Neuronal stem cell (in vitro differentiated cells): ENCODE measurements at places on chromosomes 3 and 15.

DNA sequence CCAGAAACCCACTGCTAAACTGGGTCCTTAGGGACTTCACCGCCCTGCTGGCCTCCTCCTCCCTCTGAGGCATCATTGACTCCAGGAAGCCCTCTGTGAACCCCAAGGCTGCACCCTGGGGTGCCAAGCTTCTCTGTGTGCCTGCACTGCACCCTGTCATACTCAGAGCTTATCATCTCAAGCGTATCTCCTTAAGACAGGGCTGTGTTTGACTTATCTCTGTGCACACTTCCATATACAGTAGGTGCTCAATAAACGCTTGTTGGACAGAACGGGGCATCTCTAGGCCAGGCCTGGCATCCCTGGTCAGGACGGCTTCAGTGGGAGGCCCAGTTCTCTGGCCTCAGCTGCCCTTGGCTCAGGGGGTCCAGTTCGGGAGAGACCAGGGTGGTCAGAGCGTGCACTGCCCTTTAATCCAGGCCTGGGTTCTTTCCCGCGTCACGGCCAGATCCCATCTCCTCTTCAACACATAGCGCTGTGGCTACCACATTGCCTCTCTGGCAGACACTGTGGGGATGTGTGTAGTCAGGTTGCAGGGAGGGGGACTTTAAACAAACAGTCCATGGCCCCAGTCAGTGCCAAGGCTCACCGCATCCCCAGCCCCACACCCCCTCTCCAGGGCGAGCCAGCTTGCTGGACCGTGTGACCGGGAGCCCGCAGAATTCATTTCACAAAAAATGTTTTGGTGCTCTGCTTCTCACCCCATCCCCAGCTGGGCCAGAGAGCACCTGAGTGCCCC, 33.4 kb downstream of the MAGEF1 start:
- DNase-seq = no peak

DNA sequence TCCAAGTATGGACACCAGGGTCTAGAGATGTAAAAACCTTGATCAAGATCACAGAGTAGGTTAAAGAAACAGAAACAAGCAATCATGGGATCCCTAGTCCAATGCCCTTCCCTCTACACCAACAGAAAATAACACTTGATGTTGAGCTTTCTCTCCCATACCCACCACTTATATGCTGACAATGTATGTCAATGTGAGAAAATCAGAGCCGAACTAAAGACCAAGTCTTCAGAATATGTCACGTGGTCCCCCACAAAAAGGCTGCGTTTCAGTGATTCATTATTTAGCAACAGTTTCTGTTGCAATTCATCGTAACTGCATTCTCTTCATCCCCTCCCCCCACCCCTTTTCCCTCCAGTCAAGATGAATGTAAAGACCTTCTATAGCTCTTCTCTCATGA, 278.9 kb upstream of the STT3B start:
- no peak for DNase-seq

GRCh38 chr3:122615303-122615702, 37.9 kb downstream of the PARP15 start:
- no peak for DNase-seq

GRCh38 chr15:35522061-35522460, 23.9 kb downstream of the DPH6 start:
- no peak for DNase-seq

DNA sequence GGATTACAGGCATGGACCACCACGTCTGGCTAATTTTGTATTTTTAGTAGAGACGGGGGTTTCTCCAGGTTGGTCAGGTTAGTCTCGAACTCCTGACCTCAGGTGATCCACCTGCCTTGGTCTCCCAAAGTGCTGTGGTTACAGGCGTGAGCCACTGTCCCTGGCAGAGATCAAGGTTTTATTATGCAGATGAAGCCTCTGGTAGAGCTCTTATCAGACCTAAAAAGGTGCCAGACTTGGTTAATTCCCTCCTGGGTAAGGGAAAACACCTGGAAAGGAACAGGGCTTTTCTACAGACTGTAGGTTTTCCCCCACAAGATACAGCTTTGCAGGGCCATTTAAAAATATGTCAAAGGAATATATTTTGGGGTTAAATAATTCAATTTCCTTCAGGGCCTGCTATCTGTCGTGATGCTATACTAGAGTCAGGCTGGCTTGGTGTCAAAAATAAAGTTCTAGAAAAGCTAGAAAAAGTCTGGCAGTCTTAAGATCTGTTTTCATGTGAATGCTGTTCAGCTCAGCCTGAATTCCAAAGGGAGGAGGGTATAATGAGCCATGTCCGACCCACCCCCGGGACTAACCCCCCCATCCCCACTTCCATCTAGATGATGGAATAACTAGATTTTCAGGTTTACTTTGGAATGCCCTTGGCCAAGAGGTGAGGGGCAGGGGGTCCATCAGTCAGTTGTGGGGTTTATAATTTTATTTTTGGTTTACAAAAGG, 1.9 kb upstream of the BLOC1S6 start:
- no peak for DNase-seq

- DNase-seq = no peak
Measured at GRCh38 chr15:73997986-73998385, 3.5 kb downstream of the PML start.

GRCh38 chr3:86890741-86891396, 100.1 kb downstream of the VGLL3 start:
- DNase-seq = no peak

GRCh38 chr3:82473864-82474541, 712.6 kb upstream of the GBE1 start:
- no peak for DNase-seq

- no peak for DNase-seq
Measured at GRCh38 chr3:81769299-81769698, 7.9 kb upstream of the GBE1 start.

- no peak for DNase-seq
Measured at GRCh38 chr3:173869766-173870165, 472.2 kb downstream of the NLGN1 start.

GRCh38 chr15:70160803-70161565, 63.3 kb upstream of the TLE3 start:
- DNase-seq = no peak

GRCh38 chr3:15903164-15903563, 105.4 kb upstream of the ANKRD28 start:
- DNase-seq = no peak

DNA sequence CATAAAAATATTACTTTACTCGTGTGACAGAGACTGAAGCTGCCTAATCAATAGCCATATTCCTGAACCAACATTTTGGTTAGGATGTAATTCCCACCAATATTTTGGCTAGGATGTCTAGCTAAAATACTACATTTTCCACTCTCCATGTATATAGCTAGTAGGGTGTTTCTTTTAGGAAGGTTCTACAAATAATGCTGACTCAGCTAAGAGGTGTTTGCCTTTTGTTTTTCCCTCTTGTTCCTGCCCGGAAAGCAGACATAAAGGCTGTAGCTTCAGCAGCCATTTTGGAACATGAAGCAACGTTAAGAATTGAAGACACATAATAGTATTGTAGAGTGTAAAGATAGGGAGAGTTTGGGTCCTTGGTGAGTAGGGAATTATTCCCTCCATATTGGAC, 187.3 kb upstream of the PDZRN3 start:
- DNase-seq = no peak

- DNase-seq = no peak
Measured at GRCh38 chr3:48215466-48215865, 7.8 kb upstream of the CAMP start.

GRCh38 chr15:34514251-34514670, 69.2 kb downstream of the GOLGA8B start:
- no peak for DNase-seq
